ENCODE measurements at places on chromosomes 2 and 18.
A peak's percentile ranks its signal among the peaks of the same experiment; 100 is the strongest.

GRCh38 chr2:100742277-100743254 is 77.4 kb upstream of the NPAS2 start:
- DNase-seq: no peak

DNA sequence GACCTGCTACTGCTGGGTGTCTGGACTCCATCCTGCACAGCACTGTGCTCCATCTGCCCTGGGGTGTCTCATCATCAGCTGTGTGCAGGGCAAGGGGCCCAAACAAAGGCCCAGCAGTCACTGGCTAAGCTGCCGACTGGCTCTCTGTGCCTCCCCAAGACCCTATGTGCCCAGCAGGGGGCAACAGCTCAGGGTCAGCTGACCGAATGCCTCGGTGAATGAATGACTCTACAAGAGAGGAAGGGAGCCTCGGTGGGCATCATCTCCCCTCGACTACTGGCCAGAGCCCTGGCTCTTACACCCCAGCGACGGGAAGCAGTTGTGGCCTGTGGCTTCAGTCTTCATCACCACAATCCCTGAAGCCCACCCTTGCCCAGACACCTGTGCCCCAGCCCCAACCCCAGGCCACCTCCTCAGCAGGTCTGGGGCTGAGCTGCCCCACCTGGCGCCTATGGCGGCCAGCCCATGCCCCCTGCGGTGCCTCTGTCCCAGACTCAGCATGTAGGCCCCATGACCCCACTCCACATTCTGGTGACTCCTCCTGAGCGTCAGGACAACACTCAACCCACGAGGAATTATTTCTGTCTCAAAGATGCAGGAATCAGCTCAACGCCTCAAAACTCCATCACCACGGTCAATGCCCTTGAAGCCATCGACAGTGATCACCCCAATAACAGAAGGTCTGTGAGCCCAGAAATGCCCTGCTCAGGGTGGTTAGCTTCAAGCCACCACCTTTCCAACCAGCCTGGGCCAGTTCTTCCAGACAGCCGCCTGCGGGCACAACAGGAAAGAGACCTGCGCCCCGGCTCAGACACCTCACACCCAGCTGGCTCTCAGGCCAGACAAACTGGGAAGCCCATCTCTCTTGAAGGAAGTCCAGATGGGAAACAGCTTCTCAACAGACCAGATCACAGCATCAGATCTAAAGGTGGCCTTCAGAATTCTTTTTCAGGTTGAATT is 1.6 kb upstream of the GPR17 start:
- DNase-seq: no peak

GRCh38 chr2:239366740-239367139 is 34.1 kb downstream of the HDAC4 start:
- no peak for DNase-seq

DNA sequence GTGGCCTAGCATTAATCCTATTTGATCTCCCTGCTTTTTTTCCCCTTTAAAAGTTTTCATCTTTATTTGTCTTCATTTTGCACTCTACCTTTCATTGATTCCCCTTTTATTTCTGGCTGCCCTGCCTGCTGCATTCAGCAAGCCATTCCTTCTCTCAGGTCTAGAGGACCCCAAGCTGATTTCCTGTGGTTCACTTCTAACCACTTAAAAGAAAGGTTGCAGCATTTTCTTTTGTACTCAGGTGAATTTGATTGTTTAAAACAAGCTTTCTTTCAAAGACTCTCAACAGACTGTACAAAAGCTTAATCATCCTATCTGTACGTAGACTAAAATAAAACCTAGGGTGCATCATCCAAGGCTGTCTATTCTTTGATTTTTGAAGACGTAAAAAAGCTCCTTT is 160.3 kb downstream of the CSRNP3 start:
- DNase-seq: no peak

- DNase-seq: no peak
These were observed 15.5 kb upstream of the GNAL start for GRCh38 chr18:11673560-11673959.

DNA sequence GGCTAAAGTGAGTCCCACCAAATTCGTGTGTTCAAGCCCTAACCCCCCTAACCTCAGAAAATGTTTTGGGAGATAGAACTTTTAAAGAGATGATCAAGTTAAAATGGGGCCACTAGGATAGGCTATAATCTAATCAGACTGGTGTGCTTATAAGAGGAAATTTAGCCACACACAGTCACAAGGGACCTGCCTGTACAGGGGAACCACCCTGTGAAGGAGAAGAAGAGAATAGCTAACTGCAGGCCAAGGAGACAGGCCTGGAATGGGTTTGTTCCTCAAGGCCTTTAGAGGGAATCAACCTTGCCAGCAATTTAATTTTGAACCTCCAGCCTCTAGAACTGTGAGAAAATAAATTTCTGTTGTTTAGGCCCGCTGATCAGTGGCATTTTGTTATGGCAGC is 36.0 kb upstream of the TANK start:
- no peak for DNase-seq

- no peak for DNase-seq
These were observed 25.7 kb downstream of the SULT1C4 start for GRCh38 chr2:108403494-108403893.

DNA sequence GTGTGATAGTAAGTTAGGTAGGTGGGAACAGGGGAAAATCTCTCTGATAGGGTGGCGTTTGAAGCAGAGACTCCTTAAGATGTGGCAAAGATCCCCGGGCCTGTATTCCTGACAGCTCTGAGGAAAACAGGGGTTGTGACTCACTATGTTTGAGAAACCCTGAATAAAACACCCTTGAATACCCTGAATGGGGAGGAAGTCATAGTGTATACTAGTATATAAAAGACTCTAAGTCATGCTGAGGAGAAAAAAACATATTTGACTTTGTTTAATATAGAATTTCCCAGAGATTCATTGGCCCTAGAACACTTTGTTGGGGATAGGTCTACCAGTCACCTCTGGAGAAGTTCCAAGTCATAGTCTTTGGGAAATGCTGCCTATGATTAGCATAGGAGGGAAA is 590.9 kb downstream of the IRS1 start:
- DNase-seq: no peak

DNA sequence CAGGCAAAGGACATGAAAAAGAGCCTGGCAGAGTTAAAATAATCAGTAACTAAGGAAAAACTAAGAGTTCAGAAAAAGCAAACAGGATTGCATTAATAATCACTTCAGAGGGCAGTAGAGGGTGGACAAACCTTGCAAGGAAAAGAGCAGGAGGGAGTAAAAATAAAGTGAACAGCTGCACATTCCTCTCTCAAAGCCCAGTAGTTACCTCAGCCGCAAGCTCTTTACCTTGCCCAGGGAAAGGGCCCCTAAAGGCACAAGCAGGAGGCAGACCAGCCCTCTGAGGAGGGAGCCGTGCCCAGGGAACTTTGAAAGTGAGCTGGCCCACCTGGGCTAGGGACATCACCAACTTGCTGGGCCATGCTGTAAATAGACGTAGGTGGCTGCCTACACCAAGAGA is 196.9 kb downstream of the C1D start:
- no peak for DNase-seq

- no peak for DNase-seq
These were observed 19.9 kb upstream of the SP3 start for GRCh38 chr2:173984866-173985604.

GRCh38 chr2:85886590-85886989 is 2.2 kb downstream of the ST3GAL5 start:
- peak; percentile 77 for DNase-seq

GRCh38 chr2:197992482-197993133 is 188.2 kb downstream of the PLCL1 start:
- DNase-seq: no peak

DNA sequence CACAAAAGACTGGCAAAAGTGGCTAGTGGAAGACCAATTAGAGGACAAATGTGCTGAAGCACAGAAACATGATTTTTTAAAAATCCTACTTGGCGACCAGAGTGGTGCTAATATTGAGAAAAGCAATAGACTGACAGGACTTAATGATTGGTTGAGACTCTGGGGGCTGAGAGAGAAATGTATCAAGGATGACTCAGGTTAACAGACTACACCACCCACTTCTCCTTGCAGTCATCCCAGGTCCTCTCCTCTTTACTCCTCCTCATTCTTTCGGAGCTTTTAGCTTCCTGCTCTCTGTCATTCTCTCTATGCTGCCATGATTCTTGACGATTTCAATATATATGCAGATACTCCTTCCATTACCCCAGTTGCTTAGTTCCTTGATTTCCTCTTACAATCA is 54.6 kb upstream of the CYTIP start:
- no peak for DNase-seq

DNA sequence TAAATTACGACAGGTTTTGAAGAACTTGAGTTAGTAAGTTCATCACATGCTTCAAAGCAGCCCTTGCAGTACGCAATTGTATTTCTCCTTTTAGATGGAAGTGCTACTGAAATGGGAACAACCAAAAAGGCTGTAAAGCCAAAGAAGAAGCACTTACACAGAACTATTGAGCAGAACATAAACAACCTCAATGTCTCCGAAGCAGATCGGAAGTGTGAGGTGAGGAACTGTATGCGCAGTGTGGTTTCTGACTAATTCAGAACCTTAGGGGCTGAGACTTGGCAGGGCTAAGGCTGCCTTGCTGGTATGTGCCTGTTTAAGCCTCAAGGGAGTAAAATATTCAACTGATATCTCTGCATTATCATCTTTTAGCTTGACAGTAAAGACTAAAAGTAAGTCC is 8.4 kb downstream of the NCAPH start:
- no peak for DNase-seq

DNA sequence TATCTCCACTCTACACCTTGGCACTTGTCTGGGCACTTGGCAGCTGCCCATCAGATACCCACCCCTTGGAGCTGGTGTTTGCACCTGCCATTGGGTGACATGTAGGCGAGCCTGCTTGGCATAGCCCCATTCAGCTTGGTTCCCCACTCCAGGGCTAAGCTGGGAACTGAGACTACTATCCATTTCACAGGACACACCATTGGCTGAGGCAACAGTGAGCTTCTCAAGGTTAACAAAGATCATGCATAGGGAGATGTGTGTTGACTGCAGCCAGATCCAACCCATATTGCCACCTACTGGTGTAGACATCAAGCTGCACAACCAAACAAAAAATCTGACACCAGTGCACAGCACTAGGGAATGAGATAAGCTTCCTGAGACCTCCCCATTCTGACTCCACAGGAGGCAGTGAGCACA is 1389.8 kb upstream of the TMEFF2 start:
- no peak for DNase-seq

DNA sequence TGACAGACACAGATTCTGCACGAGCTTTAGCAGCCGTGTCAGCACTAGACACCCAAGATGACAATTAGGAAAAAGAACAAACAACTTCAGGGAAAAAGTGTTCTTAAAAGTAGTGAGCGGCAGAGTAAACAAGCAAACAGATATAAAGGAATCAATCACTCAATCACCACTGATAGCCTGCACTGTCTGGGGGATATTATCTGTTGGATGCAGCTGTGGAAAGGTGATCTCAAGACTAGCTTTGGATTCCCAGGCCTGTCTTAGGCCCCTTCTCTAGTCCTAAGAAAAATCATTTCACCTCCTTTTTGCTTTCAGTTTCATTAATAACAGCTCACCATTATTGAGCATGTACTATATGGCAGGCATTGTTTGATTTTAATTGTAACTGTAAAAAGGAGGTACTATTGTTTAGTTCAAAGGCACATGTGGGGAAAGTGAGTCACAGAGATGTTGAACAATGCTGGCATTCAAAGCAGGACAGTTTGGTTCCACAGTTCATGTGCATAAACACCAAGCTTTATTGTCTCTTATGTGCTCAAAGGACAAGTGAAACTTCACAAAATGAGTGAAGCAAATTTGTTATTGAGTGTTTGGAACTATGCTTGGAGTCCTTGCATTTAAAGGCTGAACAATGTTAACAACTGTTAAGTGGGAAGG is 147.3 kb upstream of the TCF4 start:
- no peak for DNase-seq

DNA sequence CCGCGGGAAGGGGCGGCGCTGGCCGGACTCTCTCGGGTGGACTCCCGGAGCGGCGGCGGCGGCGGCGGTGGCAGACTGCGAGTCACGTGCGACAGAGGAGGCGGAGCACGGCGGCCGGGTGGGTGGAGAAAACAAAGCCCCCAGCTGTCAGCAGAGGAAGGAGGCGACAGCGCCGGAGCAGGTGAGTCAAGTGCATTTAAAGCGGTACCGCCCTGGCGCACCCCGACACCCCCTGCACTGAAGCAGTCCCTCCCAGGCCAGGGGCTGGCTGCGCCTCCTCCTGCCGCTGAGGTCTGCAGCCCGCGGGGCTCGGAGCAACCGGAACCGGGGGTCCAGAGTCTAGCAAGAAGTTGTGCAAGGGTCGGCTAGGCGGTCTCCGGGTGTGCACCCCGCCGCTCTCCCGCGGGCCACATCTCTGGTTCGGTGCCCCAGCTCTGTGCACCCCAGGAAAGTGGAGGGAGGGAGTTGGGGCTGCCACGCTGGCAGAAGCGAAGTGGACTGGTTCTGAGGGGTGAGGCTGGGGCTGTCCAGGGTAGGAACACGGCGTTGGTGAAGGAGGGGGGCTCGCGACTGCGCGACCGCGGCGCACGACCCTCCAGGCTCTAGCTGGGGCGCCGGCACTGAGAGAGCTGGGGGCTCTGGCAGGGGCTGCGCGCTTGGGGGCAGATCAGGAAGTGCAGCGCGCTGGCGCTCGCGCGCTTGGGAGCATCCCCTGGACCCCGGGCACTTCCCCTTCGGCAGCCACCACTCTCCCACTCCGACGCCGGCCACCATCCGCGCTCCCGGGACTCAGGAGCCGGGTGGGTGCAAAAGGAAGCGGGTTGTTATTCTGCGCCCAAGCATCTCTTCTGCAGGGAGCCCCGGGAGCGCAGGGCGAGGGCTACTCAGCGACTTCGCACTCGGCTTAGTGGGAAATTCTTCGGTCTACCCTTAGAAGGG is 64.0 kb upstream of the MAPRE2 start:
- DNase-seq: peak; percentile 83

DNA sequence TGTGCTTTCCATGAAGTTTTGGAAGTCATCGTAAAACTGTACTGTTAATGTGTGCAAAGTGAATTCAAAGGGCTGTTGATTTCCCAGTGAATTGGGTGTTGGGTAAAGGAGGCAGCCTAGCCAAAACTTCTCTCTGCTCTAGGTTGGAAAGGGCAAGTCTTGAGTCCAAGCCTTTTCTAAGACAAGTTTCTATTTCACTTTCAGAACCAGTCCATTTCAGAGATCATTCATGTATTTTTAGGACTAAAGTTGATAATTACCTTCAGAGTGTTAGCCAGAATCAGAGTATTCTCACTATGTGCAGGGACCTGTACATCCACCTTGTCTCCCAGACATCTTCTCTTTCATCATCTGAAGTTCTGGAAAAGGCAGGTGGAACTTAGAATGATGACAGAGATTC is 636.1 kb upstream of the KLHL29 start:
- no peak for DNase-seq

DNA sequence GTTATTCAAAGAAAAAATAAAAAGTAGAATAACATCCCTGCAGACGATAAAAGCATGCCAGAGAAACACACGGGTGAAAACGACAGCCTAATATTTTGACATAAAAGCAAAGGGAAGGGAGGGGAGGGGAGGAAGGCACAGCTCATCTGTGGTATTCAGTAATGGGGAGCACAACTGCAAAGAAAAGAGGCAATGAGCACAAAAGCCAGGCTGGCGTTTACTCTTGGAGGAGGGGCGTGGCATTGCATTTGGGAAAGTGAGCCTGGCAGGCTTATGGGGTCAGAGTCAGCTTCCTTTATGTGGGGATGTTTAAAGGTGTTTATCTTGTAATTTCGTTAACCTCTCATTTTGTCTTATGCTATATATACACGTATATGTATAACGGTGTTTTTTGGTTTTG is 53.2 kb downstream of the STEAP3 start:
- DNase-seq: no peak

GRCh38 chr18:55229682-55230081 is 270.4 kb upstream of the CCDC68 start:
- no peak for DNase-seq

- no peak for DNase-seq
These were observed 75.6 kb downstream of the ICOS start for GRCh38 chr2:204012072-204012653.
